ENCODE measurements at places on chromosomes 7 and 10.

- DNase-seq, result no peak
Observed at GRCh38 chr10:70335246-70335613, 47.2 kb downstream of the LRRC20 start.

DNA sequence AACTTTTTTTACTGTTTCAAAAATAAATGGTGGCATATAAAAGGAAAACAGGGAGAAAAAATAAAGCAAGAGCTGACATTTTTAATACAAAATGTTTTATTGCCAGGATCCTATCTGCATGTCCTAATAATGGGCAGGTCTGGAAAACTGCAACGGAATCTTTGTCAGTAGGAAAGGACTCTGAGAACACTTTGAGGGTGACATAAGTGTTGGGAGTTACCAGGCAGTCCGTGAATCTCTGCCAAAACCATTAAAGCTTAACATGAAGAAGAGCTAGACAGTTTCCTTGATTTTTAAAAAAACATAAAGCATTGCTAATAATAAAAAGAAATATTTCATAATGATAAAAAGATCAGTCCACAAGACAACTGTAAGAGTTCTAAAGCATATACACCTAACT lies 80.7 kb downstream of the AGMO start:
- DNase-seq, result no peak

DNA sequence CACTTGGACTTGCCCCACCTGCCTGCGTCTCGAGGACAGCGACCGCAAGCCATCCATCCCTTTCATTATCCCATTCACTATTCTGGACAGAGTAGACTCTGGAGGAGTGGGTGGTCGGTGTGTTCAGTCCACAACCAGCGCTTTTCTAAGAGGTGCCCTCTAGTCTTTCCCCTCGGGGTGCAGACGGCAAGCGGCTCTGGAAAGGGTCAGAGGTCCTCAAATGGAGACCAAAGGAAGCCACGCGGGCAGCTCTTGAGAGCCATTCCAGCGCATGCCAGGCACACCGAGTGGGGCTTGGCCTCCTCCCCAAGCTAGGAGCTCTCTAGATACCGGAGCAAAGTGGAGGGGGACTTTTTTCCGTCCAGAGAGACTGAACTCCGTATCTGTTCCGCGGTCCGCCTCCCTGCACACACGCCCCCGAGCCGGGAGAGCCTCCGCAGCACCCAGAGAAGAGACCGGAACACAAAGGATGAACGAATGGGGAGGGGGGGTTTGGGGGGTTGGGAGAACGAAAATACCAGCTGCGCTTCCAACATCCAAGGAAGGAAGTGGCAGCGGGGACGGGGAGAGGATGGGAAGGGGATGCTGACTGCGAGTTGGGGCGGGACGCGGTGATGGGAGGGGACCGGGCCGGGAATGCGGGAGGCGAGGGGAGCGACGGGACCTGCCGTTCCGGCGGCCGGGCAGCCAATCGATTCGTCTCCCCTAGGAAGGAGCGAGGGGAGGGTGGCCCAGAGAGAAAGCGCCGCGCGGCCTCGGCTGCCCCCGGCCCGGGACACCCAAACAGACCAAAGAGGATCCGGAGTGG lies 515 bp downstream of the GSDME start:
- DNase-seq, result no peak

- no peak for DNase-seq
Observed at GRCh38 chr10:43342279-43343125, 28.9 kb upstream of the FXYD4 start.

GRCh38 chr7:154308928-154309327 lies 256.7 kb downstream of the DPP6 start:
- DNase-seq, result no peak

- no peak for DNase-seq
Observed at GRCh38 chr7:70761711-70762328, 370.1 kb upstream of the GALNT17 start.

GRCh38 chr10:70321897-70322890 lies 38.4 kb upstream of the NPFFR1 start:
- no peak for DNase-seq

DNA sequence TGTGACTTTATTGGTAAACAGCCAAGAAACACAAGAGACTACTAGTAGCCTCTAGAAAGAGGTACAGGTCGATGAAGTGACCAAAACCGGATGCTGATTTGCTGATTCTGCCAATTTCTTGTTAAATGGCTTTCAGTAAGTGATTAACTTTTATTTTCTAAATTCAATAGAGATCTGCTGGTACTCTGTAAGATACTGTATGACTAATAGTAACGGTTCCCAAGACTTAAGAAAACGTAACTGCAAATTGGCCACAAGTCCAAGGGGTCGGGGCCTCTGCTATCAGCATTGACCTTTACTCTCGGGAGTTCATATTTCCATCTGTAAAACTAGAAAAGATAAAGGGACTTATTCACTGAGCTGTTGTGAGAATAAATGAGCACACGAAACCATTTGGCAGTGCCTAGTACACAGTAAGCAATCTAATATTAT lies 1.4 kb downstream of the FAM3C start:
- DNase-seq, result no peak

DNA sequence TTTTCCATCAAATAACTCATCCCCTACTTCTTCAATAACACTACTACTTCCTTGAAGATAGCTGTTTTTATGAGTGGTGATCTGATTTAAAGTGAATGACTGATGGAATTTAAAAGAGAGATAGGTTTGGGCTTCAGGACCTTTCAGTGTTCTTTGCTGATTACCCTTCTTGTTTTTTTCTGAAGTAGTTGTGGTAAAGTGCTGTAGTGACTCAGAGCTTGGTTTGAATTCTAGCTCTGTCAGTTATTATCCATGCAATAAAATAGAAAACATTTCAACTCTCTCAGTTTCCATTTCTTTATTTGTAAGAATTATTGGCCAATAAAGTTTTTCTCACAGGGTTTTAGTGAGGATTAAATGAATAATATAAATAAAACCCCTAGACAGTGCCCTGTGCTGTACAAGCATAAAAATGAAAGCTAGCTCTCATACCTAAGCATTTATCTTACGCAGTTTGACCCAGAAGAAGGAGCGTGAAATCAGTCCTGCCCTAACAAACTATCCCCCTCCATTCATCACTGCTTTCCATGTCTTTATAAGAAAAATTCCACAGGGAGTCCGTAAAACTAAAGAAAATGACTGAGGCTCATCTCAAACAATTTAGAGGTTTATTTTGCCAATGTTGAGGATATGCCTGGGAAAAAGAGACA lies 25.1 kb upstream of the AKAP9 start:
- DNase-seq, result no peak

DNA sequence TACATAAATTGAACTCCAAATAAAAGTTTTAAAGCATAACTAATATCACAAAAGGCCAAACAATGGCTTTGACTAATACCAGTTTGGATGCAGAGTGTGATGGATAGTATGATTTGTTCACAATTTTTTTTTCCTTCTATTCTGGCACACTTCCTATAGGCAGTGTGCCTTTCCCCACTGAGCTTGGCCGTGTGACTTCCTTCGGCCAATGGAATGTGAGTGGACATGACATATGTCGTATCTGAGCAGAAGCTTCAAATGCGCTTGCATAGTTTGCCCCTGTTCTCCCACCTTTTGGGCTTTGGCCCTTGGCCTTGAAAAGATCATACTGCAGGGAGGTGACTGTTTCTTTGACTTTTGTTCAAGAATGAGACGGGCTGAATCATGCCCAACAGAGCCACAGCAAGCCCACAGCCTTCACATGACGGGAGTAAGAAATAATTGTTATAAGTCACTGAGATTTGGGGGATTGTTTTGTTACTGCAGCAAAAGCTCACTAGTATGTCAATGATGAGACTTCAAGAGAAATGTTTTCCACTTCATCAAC lies 279.9 kb upstream of the NEBL start:
- no peak for DNase-seq

DNA sequence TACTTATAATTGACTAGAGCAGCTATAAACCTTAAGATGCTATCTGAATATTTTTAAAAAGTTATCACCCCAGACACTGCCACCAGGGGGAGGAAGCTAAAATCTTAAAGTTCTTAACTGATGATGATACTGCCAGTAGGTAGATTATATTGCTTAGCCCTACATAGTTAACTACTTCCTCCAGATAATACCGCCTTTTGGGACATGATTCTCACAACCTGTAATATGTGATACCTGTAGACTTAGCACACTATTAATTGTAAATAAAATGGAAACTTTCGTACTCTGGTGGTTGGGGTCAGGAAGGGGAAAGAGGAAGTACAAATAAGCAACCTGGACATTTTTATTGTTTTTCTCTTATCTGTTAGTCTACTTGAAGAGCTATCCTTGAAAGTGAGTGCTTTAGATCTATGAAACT lies 268.9 kb downstream of the ADK start:
- no peak for DNase-seq

DNA sequence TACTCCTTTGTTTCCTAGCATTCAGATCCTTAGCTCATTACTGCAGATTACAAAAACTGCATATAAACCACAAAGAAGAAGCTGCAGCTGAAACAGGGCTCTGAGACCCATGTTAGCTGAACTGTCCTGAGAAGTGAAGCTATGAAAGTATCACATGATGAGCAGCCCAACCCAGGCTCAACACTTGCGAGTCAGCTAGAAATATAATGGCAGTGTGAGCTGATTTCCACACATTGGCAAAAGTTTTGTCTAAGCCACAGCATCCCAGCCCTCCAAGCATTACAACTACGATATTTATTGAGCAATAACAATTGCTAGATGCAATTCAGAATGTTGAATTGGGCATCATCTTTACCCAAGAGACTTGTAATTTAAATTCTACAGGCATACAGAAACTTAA lies 34.5 kb upstream of the SKAP2 start:
- DNase-seq, result no peak

DNA sequence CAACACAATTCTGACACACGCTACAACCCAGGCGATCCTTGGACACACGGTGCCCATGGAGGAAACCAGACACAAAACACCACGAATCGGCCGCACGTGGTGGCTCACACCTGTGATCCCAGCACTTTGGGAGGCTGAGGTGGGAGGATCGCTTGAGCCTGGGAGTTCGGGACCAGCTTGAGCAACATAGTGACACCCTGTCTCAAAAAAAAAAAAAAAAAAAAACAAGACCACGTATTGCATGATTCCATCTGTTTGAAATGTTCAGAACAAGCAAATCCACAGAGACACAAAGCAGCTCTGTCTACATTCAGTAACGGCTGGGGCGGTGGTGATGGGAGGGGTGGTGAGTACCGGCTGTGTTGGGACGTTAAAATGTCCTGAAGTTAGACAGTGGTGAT lies 25.2 kb downstream of the ADAP1 start:
- no peak for DNase-seq
